ENCODE measurements at places on chromosomes 5 and 9. TPM values are rescaled to one million over a fixed set of nuclear protein-coding genes. Genes with fewer than 3 reads are reported as not detected.

The LOX gene
- not detected for polyA plus RNA-seq

The LCN9 gene
- not detected for polyA plus RNA-seq

The TOPORS gene
- polyA plus RNA-seq, result 21.4 TPM

The CCDC192 gene
- polyA plus RNA-seq, result not detected

The CA9 gene
- not detected for polyA plus RNA-seq

The C9 gene
- polyA plus RNA-seq, result not detected

The PCDHB4 gene
- polyA plus RNA-seq, result not detected

The PAPPA gene
- 0.04 TPM for polyA plus RNA-seq

The DMRT2 gene
- polyA plus RNA-seq, result not detected

The KIF24 gene
- not detected for polyA plus RNA-seq

The ARL14EPL gene
- 0.69 TPM for polyA plus RNA-seq

The SFXN1 gene
- polyA plus RNA-seq, result 26.9 TPM

The REEP2 gene
- polyA plus RNA-seq, result not detected

The PAEP gene
- polyA plus RNA-seq, result not detected

The EMB gene
- 96.3 TPM for polyA plus RNA-seq

The C9orf50 gene
- not detected for polyA plus RNA-seq

The DBH gene
- not detected for polyA plus RNA-seq

The SH3GL2 gene
- polyA plus RNA-seq, result not detected

The SLC25A2 gene
- not detected for polyA plus RNA-seq

The DNAI1 gene
- not detected for polyA plus RNA-seq

The FGF10 gene
- polyA plus RNA-seq, result not detected

The GMCL2 gene
- not detected for polyA plus RNA-seq

The TLR4 gene
- polyA plus RNA-seq, result 2.2 TPM

The TSSK1B gene
- polyA plus RNA-seq, result not detected

The TERT gene
- not detected for polyA plus RNA-seq

The POU5F2 gene
- polyA plus RNA-seq, result 0.08 TPM

The FBXO10 gene
- 15.1 TPM for polyA plus RNA-seq

The XRCC4 gene
- 8.4 TPM for polyA plus RNA-seq

The MEGF10 gene
- polyA plus RNA-seq, result not detected

The TRIP13 gene
- polyA plus RNA-seq, result 1.6 TPM

The NR3C1 gene
- 78.4 TPM for polyA plus RNA-seq

The LMX1B gene
- polyA plus RNA-seq, result not detected

The IL9 gene
- polyA plus RNA-seq, result not detected

The SH3RF2 gene
- polyA plus RNA-seq, result not detected

The TAS2R1 gene
- polyA plus RNA-seq, result not detected

The CARTPT gene
- not detected for polyA plus RNA-seq

The PALM2AKAP2 gene
- polyA plus RNA-seq, result 0.18 TPM

The PCDHGA9 gene
- polyA plus RNA-seq, result 0.29 TPM

Data from IgD-negative memory B cell (primary cell).